ENCODE measurements at places on chromosomes 1 and 21. TPM values are rescaled to one million over a fixed set of nuclear protein-coding genes. Genes with fewer than 3 reads are reported as not detected.

The GJA8 gene
- total RNA-seq: not detected

The RAB7B gene
- total RNA-seq: 3.4 TPM

The MSH4 gene
- not detected for total RNA-seq

The TARS2 gene
- total RNA-seq: 18.9 TPM

The LAMC2 gene
- 3.5 TPM for total RNA-seq

The MRPL9 gene
- 117 TPM for total RNA-seq

The FALEC gene
- total RNA-seq: not detected

The EEIG2 gene
- 16.7 TPM for total RNA-seq

The DNALI1 gene
- total RNA-seq: 13.9 TPM

The CRYBG2 gene
- not detected for total RNA-seq

The UMODL1 gene
- total RNA-seq: not detected

The FCGR1A gene
- total RNA-seq: not detected

The CD5L gene
- not detected for total RNA-seq

The LCE1C gene
- not detected for total RNA-seq

The CD1E gene
- total RNA-seq: not detected

The WNT4 gene
- total RNA-seq: not detected

The SELP gene
- not detected for total RNA-seq

The HPDL gene
- 0.23 TPM for total RNA-seq

The TIAM1 gene
- total RNA-seq: 18.1 TPM

The RIPPLY3 gene
- not detected for total RNA-seq
